Stimulated activated CD8-positive, alpha-beta memory T cell treated with anti-CD3 and anti-CD28 coated beads, Interleukin-7, amount 100 ng/mL, for 48 hours (primary cell): ENCODE measurements at places on chromosomes 3 and 15.

DNA sequence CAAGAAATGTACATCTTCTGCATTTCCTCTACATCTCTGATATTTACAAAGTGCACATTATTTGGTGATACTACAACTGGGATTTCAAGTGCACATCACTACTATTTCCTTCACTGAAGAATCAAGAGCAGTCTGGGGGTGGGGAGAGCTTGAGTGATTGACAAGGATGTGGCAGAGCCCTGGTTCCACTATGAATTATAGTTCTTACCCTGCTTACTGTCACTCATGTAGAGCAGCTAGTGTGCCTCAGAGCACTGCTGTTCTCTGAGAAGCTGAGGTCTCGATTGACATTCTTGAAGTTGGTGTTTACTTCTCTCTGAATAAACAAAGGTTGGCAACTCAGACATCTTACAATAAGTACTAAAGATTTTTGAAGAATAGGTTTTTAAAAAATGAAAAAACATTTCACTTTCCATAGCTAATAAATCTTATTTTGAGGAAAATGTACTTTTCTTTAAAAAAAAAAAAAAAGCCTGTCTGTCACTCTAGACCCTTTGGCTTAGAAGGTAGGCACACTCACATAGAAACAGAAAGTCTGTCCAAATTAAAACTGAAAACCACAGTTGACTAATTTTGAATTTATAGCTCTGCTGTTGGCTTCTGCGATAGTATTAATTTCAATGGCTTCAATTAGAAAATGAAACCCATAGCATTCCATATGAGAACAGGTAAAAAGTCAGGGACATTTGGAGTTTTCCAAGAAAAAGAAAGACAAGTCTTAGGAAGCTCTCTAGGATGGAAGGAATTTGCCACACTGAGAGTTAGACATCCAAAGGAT, 5.6 kb downstream of the GREM1 start:
- DNase-seq = no peak

DNA sequence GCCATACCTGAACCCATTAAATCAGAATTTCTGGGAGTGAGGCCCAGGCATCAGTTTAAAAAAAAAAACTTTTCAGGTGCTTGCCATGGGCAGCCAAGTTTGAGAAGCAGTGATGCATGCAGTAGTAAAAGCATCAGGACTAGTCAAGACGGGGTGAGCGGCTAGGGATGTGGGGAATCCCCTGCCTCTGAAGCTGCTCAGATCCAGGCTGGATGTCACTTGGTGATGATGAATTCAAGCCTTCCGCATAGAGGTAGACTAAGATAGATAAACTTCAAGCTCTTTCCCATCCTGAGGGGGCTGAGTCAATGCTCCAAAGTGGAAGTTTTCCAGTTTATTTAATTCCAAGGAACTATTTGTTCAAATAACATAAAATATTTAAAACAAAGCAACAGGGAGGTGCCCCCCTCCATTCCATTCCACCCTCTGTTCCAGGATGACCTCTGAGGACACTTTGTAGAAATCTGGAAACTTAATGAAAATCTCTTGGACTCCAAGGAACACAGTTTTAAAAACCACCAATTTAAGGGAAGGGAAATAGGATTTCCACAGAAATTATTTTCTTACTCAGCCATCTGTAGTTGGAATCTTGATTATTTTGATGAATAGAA, 100.4 kb upstream of the NR2E3 start:
- no peak for DNase-seq

DNA sequence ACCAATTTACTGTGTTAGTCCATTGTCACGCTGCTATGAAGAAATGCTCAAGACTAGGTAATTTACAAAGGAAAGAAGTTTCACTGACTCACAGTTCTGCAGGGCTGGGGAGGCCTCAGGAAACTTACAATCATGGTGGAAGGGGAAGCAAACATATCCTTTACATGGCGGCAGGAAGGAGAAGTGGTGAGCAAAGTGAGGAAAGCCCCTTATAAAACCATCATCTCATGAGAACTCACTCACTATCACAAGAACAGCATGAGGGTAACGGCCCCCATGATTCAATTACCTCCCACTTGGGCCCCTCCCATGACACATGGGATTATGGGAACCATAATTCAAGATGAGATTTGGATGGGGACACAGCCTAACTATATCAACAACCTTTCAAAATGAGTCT, 20.2 kb downstream of the USF3 start:
- no peak for DNase-seq

DNA sequence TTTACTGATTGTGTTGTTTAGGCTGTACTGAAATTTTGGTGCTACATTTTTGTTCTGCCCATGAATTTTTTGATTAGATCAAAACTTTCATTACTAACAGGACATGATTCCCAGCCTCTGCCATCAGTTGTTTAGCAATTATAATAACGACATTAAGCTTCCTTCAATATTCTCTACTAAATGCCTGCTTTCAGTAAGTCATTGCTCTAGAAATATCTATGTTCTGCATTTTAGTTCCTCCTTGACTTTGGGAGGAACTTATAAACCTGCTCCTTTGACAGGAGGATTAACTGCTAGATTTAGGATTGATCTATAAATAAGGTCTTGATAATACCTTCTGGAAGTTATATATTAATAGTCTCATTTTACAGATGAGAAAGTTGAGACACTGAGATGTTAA, 269.1 kb downstream of the RAP2B start:
- no peak for DNase-seq

GRCh38 chr15:87863152-87863551, 393.4 kb downstream of the NTRK3 start:
- DNase-seq = no peak

- DNase-seq = no peak
Observed at GRCh38 chr3:159263750-159264553, 462.1 kb downstream of the MFSD1 start.

GRCh38 chr3:14406766-14407165, 4.4 kb downstream of the SLC6A6 start:
- no peak for DNase-seq

DNA sequence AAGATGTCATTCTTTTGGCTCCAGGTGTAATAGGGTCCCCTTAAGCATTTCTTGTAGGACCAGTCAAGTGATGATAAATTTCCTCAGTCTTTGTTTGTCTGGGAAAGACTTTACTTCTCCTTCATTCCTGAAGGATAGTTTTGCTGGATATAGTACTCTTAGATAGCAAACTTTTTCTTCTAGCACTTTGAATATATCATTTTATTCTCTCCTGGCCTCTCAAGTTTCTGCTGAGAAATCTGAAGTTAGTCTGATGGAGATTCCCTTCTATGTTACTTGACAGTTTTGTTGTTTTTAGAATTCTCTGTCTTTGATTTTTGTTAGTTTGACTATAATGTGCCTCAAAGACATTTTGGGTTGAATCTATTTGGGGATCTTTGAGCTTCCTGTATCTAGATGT, 181.2 kb upstream of the HES1 start:
- DNase-seq = no peak

- no peak for DNase-seq
Observed at GRCh38 chr3:54797111-54797510, 130.7 kb downstream of the LRTM1 start.

DNA sequence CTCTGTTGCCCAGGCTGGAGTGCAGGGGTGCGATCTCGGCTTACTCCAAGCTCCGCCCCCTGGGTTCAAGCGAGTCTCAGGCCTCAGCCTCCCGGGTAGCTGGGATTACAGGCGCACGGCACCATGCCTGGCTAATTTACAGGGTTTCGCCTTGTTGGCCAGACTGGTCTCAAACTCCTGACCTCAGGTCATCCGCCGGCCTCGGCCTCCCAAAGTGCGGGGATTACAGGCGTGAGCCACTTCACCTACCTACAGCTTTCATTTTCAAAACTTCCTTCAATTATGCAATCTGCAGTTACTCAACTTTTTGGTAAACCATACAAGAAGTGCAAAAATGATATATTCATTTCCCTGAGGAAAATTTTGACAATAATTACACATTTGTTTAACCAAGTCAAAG, 14.0 kb downstream of the NANOGP8 start:
- DNase-seq = no peak

- DNase-seq = no peak
Observed at GRCh38 chr3:190326361-190326760, 4.1 kb upstream of the CLDN1 start.

- no peak for DNase-seq
Observed at GRCh38 chr3:78096488-78097255, 1056.8 kb downstream of the ROBO2 start.

- DNase-seq = no peak
Observed at GRCh38 chr15:42331235-42331634, 28.1 kb upstream of the CAPN3 start.

DNA sequence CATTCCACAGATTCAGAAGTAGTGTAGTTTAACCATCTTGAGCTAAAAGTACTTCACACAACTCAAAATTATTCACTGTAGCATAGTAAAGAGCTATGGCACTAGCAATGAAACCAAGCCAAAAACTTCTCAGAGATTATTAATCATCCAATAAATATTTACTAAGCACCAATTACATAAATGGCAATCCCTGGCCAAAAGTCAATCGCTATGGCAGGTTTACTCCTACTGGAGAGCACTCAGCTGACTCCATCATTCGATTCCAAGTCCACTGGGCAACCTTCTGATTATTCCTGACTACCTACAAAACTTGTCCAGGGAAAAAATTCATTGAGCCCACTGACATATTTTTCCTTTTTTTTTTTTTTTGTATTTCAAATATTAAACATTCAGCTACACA, 23.9 kb downstream of the ATP13A3 start:
- no peak for DNase-seq

- DNase-seq = no peak
Observed at GRCh38 chr3:134406331-134407238, 32.3 kb upstream of the AMOTL2 start.

DNA sequence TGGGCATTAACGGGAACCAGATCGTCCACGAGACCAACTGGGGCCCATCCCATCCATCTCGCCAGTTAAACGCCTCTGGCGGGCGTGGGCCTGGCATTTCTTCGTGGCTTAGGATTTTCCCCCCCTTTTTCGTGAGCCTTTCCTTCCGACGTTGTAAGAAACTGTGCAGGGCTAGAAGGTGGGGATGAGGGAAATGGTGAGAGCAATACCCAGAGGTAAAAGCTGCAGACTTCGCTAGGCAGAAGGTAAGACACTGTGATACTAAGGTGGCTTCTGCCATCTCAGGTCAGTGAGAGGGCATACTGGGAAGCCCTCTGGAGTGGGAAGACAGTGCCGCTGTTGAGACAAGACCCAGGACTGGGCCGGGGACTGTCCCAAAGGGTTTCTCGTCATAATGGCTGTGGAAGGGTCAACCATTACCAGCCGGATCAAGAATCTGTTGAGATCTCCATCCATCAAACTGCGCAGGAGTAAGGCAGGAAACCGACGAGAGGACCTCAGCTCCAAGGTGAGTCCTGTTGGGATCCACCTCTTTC, 666 bp downstream of the MAPKBP1 start:
- no peak for DNase-seq

DNA sequence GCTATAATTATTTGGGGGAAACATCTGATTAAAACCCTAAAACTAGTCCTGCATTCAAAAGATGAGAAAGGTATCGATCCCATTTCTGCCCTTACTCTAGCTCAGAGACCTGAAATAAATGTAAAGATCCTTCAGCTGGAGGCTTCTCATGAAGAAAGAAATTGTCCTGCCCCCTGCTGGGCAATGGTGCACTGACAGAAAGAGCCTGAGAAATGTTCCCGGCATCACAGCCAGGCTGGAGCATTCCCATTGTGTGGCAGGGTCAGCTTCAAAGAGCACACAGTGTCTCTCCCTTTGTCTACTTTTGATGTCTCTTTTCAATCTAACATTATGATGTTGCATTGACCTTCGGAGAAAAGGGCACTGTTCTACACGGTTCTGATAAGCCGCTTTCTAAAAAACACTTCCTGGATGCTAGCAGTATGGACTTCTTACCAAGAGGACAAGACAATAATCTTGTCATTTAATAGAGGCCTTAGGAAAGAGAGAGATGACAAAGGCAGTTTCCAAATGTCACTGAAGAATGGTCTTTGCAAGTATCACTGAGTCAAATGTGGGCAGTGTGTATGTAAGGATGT, 287.5 kb downstream of the MAGI1 start:
- DNase-seq = no peak

DNA sequence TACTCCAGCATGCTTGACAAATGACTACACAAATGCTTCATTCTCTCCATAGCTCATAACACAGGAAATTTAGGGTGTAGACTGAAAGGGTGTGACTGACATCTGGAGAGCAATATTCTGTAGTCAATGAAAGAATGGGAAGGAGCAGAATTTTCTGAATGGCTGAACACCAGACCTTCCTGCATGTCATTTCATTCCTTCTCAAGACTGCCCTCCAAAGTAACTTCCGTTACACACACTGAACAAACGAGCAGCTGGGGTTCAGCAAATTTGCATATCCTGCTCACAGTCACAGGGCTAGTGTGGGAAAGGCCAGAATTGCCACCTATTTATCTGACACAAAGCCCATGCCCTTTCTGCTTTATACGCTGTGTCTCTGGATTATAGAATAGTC, 325.0 kb upstream of the CFAP20DC start:
- DNase-seq = no peak

DNA sequence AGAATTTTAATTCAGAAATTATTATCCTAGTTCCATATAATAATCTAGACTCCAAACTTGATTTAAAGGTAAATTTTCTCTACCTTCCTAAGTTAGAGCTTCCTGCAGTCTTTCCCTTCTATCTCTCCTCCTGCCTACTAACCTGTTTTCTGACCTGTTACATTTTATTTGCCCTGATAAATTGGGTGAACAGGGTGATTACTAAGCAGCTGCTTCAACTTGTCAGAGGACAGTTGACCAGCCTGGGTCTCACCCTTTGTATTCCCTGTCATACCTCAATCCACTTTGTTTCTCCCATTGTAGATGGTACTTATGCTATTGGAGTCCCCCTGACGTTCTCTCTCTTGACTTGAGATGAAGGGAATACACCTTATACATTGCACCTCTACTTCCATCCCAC, 28.4 kb upstream of the MYRIP start:
- no peak for DNase-seq

DNA sequence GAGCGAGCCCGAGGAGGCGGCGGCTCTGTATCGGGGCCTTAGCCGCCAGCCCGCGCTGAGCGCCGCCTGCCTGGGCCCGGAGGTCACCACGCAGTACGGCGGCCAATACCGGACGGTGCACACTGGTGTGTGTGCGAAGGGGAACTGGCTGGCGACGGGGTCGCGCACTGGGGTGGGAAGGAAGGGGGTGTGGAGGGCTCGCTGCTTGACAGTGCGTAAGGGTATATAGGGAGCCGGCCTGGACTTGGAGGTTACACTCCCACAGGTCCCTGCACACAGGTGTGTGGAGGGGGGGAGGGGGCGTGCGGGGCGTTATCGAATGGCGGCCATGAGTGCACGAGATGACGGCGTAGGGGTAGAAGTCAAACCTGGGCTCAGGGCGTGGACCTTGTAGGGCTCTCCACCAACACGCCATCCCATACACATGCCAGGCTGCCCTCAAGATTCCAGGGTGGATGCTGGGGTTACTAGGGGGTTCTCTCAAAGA, 389 bp downstream of the APEH start:
- DNase-seq = no peak

- no peak for DNase-seq
Observed at GRCh38 chr15:92879949-92880725, 20.0 kb upstream of the CHD2 start.
